ENCODE measurements at places on chromosomes 7 and 10.

- DNase-seq, result no peak
These were observed 72.6 kb downstream of the ST7 start for GRCh38 chr7:117025891-117026290.

DNA sequence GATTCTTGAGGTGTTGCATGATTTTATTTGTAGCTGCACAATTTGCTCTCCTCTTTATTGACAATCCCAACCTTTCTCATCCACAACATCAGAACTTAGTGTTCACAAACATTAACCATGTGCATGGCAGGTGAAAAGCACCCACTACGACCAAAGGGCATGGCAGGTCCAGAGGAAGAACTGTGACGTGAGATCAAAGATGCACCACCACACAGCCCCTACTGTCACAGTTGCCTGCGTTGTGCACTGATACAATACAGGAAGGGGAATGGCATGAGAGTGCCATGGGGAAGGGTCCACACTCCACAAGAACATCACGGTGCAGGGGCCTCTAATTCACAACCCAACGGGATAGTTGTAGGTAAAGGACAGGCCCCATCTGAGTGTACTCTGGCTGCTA is 217.1 kb upstream of the PFKP start:
- no peak for DNase-seq

- no peak for DNase-seq
These were observed 61.5 kb downstream of the NKX6-2 start for GRCh38 chr10:132724446-132724845.

DNA sequence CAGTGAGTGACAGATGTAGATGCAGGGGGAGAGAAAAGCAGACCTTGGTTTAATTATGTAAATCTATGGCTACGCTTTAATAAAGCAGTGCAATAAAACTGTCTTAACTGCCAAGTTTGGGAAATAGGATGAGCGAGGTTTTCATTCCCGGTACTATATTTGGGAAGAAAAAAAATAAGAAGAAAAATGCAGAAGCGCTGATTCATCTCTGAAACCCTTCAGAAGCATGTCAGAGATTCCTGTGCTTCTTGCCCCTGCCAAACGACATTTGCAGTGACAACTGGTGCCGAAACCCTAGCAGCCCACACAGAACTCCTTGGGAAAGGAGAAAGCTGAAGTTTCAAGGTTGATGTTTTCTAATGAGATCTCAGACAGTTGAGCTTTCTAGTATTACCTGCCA is 380.7 kb downstream of the REEP3 start:
- DNase-seq, result no peak

- DNase-seq, result no peak
These were observed 30.2 kb upstream of the C10orf53 start for GRCh38 chr10:49649294-49649693.

DNA sequence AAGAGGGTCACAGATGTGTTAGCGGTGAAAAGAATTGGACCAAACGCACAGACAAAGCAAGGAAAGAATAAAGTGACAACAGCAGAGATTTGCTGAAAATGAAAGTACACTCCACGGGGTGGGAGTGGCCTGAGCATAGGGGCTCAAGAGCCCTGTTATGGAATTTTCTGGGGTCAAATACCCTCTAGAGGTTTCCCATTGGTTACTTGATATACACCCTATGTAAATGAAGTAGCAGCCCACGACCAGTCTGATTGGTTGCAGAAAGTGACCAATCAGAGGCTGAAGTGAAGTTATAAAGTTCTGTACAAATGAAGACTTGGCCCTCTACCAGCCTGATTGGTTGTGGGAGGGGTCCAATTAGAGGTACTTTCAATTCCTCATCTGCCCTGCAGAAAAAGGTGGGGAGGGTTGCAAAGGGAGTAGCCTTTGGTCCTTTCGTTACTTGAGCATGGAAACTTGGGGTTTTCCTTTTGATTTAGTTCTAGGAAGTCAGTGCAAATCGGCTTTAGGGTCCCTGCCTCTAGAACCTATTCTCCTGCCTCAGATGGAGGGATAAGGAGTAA is 125.6 kb upstream of the PRPS1L1 start:
- DNase-seq, result no peak

DNA sequence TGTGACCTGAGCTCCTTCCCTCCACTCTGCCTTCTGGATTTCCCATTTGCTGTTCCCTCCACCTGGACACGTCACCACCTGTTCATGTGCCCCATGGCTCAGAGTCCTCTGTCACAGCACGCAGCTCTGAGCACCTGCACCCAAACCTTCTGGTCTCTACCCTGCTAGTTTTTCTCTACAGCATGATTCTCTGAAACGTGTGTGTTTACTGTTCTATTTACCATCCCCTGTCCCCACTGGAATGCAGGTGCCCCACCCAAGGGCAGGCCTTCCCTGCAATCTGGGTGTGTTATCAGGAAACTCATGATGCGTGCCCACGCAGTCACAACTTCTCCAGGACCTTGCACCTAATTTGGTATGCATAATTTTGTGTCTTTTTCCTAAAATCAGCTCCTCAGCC is 284.4 kb upstream of the IGFBP3 start:
- DNase-seq, result no peak

- DNase-seq, result no peak
These were observed 975.2 kb downstream of the SORCS1 start for GRCh38 chr10:106189292-106189691.

- DNase-seq, result no peak
These were observed 68.9 kb downstream of the DYNC1I1 start for GRCh38 chr7:95840953-95841950.

- no peak for DNase-seq
These were observed 16.4 kb downstream of the GSDME start for GRCh38 chr7:24740871-24741270.

DNA sequence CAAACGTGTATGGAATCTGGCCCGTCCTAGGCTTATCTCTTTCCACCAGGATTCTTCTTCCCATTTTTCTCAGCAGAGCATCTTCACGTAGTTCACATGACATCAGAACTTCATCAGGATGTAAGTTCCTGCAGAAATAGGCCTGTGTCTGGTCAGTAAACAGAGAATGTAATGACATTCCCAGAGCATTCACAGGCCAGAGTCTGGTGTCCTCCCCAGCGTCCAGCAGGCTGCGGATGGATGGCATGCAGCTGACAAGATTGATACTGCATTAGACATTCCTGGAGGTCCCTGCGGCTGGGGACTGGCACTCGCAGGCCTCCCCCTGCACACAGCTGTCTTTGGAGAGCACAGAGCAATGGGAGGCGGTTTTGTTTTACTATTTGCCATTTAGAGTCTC is 28.7 kb downstream of the MGMT start:
- DNase-seq, result no peak

DNA sequence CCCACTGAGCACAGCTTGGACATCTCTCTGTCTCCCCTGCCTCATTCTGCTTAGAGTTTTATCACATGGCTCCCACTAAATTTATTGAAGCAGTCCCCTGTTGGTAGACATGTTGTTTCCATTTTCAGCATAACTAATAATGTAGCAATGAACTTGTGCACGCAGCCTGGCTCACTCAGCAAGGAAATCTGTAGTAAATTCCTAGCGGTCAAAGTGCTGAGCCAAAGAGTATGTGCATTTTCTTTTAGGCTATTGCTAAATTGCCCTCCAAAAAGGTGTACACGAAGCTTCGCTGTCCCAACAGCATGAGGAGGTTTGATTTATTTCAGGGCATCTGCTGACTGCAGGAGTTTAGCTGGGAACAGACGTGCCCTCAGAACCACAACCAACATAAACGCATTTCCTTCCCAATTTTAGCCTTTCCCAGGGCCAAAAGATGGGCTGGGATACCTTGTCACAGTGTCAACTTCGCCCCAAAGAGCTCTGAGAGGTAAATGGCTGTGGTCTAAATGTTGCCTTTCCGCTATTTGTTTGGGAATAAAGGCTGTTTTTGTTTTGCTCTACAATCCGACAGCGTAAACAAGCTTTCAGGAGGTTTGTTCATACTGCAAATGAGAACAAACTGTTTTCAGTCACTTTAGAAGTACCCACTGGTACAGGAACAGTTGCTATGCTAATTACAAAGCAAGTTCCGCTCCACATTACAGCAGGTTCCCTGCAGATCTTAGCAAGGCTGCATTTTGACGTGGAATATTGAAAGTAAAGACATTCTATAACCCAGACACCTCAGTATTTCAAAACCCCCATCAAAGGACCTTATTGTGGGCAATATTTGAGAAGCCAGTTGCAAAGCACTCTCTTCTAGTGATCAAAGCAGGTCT is 16.8 kb downstream of the VSIR start:
- peak; percentile 81 for DNase-seq

DNA sequence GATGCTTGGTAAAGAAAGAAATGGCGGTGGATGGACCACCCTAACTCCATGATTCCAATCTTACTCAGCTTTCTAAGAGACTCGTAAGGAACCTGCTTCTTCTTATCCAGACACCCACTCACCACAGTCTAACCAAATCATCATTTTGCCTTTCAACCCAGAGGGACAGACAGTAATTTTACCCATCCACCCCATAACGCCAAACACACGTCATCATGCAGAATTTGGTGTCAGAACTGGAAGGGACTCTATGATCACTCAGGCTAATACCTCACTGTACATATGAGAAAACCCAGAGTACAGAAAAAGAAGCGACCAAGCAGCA is 388 bp downstream of the ECD start:
- DNase-seq, result peak; percentile 16

- DNase-seq, result no peak
These were observed 32.8 kb downstream of the KCNH2 start for GRCh38 chr7:150945171-150945852.

- DNase-seq, result no peak
These were observed 957 bp upstream of the SVIL start for GRCh38 chr10:29635711-29636144.

GRCh38 chr7:124459101-124460055 is 306.2 kb downstream of the GPR37 start:
- no peak for DNase-seq

- DNase-seq, result no peak
These were observed 67.5 kb upstream of the WNT16 start for GRCh38 chr7:121261207-121261884.

DNA sequence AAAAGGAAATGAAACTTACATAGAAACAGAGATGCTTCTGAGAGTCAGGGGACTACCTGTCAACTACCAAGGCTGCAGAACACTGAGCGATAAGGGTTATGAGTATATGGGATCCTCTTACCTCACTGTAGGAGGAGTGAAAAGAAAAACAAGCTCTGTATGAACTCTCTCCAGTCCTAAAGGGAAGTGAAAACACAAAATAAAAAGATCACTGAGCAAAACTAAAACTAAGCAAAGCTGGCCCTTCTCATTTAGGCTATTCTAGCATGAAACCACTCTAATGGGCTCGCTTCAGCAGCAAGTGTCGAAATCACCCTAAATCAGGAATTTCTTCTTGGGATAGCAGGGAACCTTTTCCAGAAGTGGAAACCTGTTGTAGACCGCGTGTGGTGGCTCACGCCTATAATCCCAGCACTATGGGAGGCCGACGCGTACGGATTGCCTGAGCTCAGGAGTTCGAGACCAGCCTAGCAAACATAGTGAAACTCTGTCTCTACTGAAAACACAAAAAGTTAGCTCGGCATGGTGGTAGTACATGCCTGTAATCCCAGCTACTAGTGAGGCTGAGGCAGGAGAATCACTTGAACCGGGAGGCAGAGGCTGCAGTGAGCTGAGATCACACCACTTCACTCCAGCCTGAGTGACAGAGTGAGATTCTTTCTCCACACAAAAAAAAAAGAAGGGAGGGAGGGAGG is 27.0 kb downstream of the DCLRE1C start:
- DNase-seq, result no peak

GRCh38 chr7:136869991-136870865 is 1.8 kb downstream of the CHRM2 start:
- no peak for DNase-seq

DNA sequence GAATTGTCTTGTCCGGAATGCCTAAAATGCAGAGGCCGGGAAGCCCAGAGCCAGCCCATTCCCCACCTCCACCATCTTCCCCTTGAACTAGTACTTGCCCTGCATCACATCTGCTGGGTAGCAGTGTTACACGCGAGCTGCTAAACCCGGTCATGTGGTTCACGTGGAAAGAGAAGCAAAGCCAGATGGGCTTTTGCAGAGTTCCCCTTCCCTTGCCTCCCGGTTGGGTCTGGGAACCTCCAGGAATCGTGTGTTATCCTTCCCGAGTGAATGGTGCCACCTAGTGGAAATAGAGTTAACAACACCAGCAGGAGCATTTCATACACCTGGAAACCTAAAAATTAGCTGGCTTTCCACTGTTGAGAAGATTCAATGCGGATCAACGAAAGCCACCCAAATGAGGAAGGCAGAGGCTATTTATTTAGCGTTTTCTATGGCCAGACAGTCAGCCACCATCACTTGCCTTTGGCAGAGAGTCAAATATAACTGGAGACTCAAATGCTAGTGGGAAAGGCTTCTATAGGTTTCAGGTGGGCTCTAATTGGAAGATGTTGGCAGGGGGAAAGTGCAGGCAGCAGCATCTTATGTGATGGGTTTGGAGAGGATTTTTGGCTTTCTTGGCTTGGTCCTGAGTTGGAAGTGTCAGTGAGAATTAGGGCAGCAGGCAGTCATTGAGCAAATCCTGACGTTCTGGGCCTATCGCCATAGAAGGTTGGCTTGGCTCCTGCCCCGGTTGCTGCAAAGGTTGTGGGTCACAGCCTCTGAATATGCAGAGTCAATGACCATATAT is 12.9 kb upstream of the DENND2A start:
- peak; percentile 16 for DNase-seq

DNA sequence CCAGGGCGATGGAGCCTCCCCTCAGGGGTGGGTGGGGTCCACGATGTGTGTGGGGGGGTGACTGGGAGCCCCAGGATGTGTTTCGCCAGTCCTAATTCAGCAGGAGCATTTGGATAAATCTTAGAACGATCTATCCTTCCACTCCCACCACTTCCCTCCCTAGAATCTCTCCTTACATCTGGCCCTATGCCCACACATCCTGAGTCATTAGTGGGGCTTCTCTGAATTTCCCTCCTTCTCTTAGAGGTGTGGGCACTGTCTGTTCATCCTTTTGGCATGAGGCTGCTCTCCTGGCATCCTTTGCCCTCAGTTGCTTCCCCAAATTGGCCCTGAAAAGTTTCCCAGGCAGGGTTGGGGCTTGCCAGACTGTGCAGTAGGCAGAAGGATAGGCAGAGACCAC is 1.6 kb downstream of the GHRHR start:
- no peak for DNase-seq

- DNase-seq, result no peak
These were observed 59.6 kb downstream of the ZRANB1 start for GRCh38 chr10:125001313-125002046.

DNA sequence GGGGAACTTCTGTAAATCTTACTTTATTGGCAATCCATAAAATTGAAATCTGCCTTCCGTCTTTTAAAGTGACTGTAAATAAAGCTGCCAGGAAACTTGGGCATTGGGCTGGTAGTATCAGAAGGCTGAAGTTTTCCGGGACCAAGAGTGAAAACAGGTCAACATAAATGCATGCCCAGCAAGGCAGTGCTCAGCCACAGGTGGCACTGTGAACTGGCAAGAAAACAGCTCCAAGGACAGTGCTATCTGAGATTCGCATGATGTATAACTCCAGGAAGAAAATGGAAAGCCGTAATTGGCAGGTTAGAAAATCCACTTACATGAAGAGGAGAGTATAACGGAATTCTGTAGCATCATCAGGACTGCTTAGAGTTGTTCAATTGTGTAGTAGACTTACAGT is 1.9 kb upstream of the INSYN2A start:
- DNase-seq, result no peak

GRCh38 chr7:85119934-85120333 is 66.9 kb downstream of the SEMA3D start:
- no peak for DNase-seq

Data from stimulated activated naive CD4-positive, alpha-beta T cell (primary cell).